ENCODE measurements at places on chromosomes 4 and X.

- no peak for DNase-seq
These were observed 56.4 kb downstream of the CPLX1 start for GRCh38 chr4:769511-769910.

DNA sequence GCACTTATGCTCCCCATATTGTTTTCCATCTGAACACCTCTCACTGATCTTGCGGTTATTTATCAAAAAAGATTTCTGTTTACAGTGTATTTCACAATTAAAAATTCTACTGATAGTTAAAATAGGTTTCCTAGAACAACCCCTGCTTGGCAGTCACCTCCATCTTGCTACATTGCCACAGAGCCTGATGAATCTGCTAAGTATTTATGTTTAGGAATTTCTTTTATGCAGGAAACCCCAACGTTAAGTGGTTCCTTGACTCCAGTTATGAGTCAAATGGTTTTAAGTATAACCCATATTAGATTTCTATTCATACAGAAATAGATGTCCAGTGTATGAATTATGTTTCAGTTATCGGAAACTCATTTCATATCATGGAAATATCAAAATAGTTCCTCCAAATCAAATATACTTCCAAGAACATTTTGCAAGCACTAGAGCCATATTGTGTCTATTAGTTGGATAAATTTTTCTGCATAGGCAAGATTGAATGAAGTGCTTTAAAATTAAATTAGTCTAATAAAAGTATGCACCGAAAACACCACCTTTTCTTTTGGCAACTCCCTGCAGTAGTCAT is 20.6 kb downstream of the GALNT7 start:
- DNase-seq = no peak

DNA sequence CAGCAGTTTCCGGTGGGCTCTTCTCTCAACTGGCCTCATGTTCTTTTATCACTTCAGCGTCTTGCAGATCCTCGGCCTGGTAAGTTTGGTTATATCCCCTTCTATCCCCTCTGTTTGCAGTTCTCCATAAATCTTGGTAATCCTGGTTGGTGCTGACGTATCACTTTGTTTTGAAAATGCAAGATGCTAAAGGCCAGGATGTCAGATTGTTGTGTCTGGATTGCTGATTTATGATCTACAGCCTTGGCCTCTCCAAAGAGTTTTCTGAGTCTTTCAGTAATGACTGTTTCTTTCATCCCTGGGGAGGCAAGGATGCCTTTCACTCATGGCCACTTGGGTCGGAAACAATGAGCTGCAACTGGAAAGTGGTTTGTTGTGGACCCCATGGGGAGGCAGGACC is 146.4 kb downstream of the AMMECR1 start:
- no peak for DNase-seq

- no peak for DNase-seq
These were observed 6.3 kb downstream of the KIAA1210 start for GRCh38 chrX:119121341-119121740.

DNA sequence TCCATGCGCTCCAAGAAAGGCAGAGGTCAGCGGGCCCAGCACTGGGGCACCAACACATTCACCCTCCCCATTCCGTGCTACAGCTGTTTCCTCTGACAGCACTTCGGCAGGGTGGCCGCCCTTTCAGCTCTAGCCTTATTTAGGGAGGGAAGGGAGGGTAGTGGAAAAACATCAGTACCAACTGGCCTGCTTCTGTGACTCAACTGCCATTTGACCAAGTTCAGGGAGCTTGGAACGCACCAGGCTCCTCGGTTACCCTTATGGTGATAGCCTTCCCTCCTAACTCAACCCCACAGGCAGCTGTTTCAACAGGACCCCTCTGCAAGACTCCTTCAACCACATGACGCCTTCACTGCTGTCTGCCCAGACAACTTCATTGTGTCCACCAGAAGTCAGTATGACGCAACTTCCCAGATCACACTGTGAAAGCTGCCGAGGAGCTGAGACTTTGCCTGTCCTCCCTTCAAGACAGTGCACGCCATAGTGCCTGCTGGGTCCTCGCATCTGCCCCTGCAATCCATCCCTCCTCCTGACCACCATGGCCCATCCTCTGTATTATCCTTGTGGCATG is 132.2 kb downstream of the AFAP1 start:
- DNase-seq = no peak

DNA sequence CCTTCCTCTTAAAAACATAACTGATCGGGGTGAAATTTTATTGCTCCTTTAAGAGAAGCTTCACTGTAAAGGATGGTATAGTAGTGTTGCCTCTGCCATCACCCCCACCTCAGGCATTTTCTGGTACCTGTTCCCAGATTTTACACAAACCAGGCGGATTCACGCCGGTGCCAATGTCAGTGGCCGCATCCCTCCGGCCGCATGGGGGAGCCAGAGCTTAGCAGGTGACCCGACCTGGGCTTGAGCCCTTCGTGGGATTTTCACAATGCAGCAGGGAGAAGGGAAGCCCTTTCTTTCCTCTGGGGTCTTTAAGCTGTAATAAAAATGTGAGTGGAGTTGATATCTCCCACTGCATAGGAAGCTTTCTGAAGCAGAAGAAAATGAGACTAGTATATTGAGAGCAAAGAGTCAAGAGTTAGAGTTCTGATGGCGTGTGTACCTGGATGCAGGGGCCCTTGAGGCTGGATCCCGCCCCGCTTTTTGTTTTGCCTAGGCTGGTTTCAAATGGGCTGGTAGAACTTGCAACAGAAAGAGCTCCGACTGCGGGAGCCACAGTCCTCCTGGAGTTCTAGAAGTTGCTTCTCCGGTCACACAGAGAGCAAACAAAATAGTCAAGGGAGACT is 59.4 kb downstream of the POLR2B start:
- DNase-seq = no peak

DNA sequence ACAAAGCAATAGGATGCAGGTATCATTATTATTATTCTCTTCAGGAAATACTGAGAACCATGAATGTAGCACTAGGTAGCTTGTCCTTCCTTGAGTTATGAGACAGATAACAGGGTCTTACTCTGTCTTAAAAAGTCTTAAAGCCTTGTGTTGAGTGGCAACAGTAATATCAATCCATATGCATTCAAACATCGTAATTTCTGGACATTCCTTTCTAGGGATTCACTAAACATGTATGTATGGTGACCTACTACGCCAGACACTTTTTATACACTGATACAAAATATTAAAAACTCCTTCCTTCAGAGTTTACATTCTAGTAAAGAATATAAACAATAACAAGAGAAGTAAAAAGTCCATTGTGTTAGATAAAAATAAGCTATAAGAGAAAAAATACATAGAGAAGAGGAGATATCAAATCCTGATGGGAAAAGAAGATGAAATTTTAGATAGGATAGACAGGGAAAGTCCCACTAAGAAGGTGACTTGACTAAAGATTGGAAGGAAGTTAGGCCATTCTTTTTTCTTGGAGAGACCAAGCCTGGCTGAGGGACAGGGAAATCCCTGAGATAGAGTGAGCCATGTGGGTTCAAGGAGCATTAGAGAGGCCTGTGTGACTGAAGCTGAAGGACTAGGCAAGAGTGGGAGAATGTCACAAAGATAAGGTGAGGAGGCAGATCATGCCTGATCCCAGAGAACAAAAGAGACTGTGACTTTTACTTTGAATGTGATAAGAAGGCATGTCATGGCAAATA is 5.0 kb upstream of the DDX60L start:
- no peak for DNase-seq

- no peak for DNase-seq
These were observed 16.8 kb upstream of the RAB40A start for GRCh38 chrX:103536071-103536470.

- no peak for DNase-seq
These were observed 80.9 kb upstream of the MSANTD1 start for GRCh38 chr4:3168029-3168428.

- no peak for DNase-seq
These were observed 596.5 kb downstream of the NLGN4X start for GRCh38 chrX:5632061-5632614.

DNA sequence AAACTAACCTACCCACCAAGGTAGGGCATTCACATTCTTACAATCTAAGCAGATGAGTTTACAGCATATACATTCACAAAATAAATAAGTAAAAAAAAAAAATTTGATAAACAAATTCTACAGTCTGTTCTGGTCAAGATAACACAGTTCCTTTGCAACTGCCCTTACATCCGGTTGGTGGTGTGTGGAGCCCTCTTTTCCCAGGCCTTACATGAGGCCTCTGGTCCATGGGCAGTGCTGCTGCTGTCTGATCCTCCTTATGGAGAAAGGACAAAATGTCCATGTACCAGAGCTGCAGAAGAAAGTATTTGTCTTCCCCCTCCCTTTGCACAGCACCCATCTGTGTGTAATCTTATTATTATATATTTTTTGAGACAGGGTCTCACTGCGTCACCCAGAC is 2.2 kb upstream of the SEPTIN11 start:
- no peak for DNase-seq

GRCh38 chrX:35098419-35098818 is 155.8 kb downstream of the FAM47B start:
- no peak for DNase-seq

DNA sequence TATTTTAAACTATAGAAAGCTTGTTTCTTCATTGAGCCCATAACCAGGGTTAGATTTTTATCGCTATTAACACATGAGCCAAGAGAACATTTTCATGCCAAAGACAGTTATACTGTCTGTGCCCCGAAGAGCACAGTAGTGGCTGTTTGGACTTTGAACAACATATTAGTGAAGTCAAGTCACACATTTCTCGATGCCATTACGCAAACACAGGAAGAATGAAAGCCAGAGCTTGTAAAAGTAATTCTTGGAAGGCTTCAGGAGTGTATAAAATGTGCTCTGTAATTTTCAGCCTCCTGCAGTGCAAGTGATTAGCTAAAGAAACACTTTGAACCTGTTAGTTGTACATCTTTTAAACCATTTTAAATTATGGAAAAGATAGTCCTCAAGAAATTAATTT is 590.7 kb upstream of the PITX2 start:
- no peak for DNase-seq

GRCh38 chrX:8849458-8849857 is 48.3 kb upstream of the FAM9A start:
- no peak for DNase-seq

- no peak for DNase-seq
These were observed 41.8 kb upstream of the MAML3 start for GRCh38 chr4:140195806-140196205.

DNA sequence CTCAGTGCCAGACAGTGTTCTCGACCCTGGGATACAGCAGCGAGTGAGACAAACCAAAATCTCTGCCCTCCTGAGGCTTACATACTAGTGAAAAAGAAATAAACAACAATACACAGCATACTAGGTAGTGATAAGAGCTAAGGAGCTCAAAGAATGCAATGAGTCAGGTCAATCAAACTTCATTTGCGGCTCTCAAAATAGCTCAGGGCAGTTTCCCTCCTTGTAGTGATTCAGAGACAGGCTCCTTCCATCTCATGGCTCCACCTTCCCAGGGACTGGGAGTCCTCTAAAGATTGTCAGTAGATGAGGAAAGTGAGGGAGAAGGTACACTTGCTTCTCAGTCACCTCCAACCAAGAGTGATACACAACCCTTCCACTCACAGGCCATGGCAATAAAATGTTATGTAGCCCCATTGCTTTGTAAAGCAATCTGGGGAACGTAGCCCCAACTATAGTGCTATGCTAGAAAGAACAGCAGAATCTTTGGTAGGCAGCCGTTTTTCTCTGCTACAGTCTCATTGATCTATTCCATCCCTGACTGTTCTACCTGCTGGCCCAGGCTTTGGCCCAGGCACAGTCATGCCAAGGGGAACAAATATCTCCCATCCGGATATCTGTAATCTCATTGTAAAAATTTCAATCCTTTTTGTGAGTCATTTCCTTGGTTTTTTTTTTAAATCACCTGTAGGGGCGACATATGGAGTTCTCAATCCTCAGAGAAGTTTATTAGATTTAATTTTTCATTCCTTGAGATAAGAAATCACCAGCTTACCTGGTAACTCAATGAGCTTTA is 183.1 kb upstream of the S100G start:
- no peak for DNase-seq

- no peak for DNase-seq
These were observed 32.5 kb upstream of the ELF2 start for GRCh38 chr4:139209470-139210063.

- no peak for DNase-seq
These were observed 50.6 kb upstream of the PHOX2B start for GRCh38 chr4:41799126-41799525.

- DNase-seq = no peak
These were observed 581.8 kb downstream of the NLGN4X start for GRCh38 chrX:5646818-5647217.

GRCh38 chrX:115518113-115518512 is 42.9 kb upstream of the PLS3 start:
- DNase-seq = no peak

DNA sequence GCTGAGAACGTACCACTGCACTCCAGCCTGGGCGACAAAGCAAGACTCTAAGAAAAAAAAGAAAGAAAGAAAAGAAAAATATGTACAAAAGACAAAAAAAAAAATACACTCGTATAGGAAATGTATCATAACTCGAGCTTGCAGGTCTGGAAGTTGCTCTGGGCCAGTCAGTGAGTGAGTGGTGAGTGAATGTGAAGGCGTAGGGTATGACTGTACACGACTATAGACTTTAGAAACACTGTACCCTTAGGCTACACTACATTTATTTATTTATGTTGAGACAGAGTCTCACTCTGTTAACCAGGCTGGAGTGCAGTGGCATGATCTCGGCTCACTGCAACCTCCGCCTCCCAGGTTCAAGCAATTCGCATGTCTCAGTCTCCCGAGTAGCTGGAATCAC is 29.4 kb downstream of the EVC2 start:
- DNase-seq = no peak

DNA sequence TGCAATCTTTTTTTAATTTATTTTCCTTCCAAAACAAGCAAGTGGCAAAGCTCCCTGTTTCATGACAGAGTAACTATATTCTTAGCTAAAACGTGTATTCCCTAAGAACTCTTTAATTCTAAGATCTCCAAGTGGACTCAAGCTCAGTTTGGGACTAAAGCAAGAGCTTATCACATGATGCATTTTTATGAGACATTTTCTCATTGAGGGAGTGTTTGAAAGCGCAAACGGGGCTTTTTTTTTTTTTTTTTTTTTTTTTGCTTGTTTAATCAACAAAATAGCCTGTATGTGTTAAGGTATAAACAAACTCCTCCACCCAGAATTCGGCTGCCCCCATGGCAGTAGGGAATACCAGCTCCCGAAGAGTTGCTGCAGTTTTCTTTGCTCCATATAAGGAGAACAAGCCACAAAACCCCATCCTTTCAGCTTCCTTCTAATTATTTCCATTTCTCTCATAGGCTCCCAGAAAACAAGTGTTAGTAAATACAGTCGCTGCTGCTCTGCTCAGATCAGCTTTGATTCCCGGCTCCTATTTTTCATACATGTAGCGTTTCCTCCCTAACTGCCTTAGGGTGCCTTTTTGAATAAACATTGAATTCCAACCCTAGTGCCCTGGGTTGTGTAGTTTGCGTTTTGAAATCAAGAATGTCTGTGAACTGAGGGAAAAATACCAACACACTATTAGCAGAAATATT is 669 bp upstream of the PPARGC1A start:
- no peak for DNase-seq

- DNase-seq = no peak
These were observed 6.0 kb upstream of the OPHN1 start for GRCh38 chrX:68439341-68439740.

DNA sequence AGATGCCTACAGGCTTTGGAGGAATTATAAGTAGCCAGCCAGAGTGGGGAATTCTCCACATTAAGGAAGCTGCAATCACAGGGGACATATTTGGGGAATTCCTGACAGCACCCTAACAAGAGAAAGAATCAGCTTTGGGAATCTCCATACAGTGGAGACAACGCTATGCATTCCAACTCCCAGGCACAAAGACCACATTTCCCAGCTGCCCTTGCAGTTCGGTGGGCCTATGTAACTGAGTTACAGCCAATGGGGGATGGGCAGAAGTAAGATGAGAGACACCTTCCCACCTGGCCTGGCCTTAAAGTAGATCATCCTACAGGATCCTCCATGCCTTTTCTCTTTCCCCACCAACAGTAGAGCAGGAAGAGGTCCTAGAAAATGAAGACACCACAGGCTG is 43.4 kb upstream of the CCKAR start:
- no peak for DNase-seq
